NCI-H774 (cell line): ENCODE measurements at places on chromosomes 7 and 10.

- no peak for DNase-seq
Measured at GRCh38 chr7:47357863-47358262, 224.0 kb downstream of the TNS3 start.

DNA sequence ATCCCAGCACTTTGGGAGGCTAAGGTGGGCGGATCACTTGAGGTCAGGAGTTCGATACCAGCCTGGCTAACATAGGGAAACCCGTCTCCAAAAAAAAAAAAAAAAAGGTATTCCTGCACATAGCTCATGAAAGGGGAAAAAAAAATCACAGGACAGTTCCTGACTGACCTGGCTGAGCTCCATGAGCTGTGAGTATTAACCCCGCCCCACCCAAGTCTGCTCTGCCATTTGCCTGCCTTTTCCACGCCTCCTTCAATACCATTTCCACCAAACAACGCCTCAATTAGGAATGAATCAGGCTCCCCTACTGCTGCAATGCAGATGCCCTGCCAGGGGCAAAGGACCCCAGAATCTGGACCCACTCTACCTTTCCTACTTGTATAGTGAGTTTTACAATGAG is 55.0 kb downstream of the PDIA4 start:
- no peak for DNase-seq

- DNase-seq: peak; percentile 50
Measured at GRCh38 chr7:45574669-45575500, 717 bp downstream of the ADCY1 start.

GRCh38 chr7:101736084-101736483 is 81.3 kb upstream of the CUX1 start:
- DNase-seq: no peak

- DNase-seq: no peak
Measured at GRCh38 chr7:45084336-45084735, 4.4 kb downstream of the NACAD start.

- DNase-seq: no peak
Measured at GRCh38 chr7:137670222-137671064, 176.3 kb downstream of the DGKI start.

DNA sequence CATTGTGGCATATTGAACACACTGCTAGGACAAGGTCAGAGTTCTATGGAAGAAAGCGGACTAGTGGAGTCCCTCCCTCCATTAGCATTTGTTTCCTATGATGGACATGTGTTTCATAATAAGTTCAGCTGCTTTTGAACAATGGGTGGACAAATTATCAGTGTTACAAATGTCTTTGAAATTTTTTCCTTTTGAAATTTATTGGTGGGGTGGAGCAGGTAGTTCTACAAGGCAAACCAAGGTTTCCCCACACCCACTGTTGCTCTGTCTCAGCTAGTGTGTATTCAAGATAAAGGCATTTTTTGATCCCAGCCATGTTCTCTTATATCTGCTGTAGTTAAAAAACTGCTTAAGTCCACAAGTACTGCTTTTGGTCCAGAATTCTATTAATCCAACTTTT is 79.9 kb downstream of the MALSU1 start:
- no peak for DNase-seq

DNA sequence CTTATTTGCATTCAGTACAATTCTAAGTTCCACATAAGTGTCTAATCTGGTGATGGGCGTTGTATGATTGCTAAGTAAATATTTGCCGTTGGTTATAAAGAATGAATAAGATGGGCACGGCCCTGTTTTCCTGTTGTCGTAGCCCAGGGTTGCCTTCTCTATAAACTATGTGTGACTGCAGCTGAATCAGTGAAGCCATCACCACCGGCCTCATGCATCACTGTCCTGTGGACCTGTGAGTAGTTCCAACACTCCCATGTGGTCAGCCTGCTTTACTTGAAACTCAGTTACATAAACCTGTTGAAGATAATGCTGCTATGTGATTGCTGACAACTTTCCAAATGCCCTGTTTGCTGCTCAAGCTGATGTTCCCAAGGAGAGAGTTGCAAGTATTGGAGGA is 21.6 kb upstream of the KLF6 start:
- peak; percentile 17 for DNase-seq

- DNase-seq: no peak
Measured at GRCh38 chr10:1151076-1152033, 95.2 kb downstream of the WDR37 start.

DNA sequence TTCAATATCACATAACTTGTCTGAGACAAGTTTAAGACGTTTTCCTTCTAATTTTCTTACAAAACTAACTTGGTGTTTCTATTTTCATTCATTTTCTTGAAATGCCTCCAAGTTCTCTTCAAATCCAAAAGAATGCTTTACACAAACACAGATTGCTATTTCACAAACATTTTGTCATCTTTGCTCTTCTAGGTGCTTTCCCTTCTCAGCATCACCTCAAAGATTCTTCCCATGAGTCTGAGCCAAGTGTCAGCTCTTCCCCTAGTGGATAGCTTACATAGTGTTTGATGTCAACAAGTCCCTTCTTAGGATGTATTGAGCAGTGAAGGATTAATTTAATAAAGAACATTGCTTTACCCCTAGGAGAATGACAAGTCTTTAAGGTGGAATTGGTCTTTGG is 38.1 kb upstream of the SEMA3A start:
- DNase-seq: no peak

DNA sequence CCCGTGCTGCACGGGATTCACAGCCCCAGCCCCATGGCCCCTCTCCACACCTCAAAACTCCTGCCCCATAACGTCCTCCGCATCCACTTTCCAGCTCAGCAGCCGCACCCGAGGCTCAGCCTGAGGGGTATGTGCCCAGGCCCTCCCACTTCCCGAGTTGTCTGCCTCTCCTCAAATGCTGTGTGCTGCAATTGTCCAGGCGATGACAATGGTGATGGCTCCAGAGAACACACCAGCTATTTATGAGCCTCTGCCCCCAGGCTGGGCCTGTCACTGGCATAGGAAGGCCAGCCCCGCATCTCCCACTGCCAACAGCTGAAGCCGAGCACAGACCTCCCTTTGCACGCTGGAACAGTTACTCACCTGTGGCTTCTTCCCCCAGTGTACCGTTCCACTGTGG is 2.4 kb upstream of the LDB3 start:
- DNase-seq: no peak

DNA sequence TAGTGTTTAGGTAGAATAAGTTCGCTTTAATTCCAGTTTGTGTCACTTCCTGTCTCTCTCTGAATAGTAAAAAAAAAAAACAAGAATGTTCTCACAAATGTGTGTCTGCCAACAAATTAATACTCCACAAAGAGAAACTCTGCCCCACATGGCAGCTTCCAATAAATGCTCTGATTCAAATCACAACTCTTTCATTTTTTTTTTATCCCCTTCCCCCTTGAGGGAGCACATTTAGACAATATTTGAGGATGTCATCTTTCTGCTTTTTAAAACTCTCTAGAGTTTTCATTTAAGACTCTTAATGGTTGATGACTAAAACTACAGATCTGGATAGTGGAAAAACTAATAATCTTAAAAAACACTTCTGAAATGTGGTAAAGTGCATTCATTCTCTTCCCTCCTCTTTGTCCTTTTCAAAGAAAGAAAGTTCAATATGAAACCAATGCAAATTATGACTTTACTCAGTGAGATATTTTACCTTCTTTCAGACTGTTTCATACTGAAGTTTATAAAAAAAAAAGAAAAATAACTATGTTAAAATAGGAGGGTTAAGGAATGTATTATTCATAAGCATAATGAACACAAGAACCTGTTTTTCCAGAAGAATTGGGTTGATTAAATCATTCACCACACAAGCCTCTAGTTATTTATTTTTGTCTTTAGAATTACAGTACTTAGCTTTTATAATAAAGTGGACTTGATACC is 42.3 kb downstream of the ARID5B start:
- no peak for DNase-seq

- DNase-seq: no peak
Measured at GRCh38 chr7:149456506-149457421, 4.1 kb downstream of the ZNF777 start.

DNA sequence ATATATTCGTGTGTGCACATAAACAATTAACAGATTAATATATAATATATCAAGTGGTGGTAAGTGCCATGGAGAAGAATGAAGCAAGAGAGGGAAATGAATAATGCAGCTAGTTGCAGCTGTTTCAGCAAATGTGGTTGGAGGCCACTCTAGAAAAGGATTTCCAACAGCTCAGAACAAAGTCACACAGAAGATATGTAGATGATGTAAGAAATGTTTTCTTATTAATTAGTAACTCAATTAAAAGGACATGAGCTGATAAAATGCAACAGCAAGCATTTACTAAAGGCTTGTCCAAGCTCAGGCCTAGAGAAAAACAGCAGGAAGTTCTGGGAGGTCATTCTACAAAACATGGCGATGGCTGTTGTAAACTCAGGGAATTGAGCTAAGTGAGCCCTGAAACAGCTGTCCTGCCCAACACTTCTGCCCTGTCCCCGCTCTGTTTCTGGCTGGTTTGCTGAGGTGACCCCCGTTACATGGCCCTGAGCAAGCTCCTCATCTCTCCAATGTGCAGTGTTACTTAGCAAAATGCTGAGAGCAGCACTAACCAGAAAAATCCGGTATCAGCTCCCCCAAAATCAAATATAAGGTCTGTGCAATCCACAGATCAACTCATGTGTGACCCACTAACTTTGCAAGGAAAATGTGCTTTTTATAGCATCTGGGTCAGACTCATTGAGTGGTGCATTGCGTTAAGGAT is 23.4 kb upstream of the C10orf67 start:
- DNase-seq: no peak

- DNase-seq: no peak
Measured at GRCh38 chr10:129643266-129643665, 176.2 kb downstream of the MGMT start.

DNA sequence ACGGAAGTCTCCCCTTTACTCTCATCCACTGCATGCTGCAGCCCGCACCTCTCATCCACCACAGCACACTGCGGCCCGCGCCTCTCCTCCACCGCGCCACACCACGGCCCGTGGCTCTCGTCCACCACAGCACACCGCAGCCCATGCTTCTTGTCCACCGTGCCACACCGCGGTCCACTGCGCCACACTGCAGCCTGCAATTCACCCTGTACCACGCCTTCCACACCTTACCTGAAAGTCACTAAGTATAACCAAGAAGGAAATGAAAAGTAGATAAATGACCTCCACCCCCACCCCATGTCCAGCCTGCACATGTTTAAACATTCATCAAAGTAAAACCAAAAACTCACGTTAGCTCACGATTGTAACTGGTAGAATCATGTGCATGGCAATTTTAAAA is 176.1 kb downstream of the DIP2C start:
- no peak for DNase-seq

DNA sequence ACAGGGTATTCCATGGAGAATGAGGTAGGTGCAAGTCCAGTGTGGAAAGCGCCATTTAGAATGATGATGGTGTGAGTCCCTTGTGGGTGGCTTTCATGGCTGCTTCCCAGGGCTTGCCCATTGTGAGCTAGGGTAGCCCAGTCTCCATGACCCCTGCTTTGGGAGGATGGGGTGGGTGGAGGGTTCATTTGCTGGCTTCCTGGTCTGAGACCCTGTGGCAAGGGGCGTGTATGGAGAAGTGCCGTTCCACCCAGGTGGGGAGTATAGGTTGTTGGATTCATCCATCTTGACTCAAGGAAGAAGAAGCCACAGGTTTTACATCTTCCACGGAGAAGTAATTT is 27.7 kb downstream of the CCM2 start:
- DNase-seq: no peak

GRCh38 chr10:30583778-30584415 is 45.7 kb downstream of the LYZL2 start:
- peak; percentile 9 for DNase-seq

DNA sequence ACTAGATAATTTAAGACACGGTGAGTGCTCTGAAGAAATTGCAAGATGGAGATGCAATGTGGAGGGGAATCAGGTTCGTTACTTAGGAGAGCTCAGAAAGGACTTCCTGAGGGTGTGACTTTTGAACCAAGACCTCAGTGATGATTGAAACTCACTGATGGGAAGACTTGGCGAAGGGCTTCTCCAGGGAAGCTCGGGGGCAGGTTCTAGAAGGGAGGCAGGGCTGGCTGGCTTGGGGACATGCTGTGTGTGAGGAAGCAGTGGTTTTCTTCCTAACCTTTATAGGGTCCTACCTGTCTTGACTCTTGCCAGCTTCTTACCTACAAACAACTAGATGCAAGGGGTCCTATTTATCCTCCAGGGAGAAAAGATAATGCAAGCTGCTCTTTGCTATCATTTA is 637.9 kb downstream of the ACTR3B start:
- no peak for DNase-seq

DNA sequence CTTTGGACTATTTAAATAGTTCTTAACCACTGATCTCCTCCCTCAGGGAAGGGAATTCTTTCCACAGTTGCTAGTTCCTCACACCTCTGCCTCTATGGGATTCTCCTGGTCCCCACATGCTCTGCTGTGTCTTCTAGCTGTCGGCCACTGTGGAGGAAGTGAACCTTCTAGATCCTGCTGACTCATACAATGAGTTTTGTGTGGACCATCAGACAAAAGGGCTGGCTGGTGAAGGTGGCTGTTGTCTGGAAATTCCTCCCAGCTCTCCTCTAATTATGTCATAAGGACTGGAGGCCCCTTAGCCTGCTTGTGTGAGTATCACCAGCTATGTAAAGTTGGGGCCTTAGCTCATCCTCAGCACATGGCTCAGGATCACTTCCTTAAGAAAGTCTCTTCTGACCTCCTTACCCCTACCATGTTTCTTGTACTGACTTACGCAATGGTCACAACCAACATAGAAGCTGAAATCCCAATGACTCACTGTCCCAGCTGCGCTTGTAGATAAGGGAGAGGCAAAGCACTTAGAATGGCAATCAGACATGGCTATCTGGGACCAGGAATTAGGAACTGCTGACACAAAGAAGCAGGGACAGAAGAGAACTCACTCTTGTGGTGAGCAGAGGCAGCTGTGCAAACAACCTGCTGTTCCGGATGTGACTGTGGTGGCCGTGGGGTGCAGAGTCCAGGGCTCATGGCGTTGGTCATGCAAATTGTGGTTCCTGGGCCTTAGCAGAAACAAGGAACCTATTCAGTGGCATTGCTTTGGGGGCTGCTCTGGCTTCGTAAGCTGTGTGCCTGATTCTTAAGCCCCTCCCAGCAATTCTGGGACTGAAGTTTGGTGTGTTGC is 2.5 kb upstream of the MACC1 start:
- peak; percentile 88 for DNase-seq

- DNase-seq: no peak
Measured at GRCh38 chr10:52599551-52600200, 172.9 kb downstream of the MBL2 start.

GRCh38 chr10:86139066-86139657 is 227.4 kb downstream of the GRID1 start:
- DNase-seq: no peak

DNA sequence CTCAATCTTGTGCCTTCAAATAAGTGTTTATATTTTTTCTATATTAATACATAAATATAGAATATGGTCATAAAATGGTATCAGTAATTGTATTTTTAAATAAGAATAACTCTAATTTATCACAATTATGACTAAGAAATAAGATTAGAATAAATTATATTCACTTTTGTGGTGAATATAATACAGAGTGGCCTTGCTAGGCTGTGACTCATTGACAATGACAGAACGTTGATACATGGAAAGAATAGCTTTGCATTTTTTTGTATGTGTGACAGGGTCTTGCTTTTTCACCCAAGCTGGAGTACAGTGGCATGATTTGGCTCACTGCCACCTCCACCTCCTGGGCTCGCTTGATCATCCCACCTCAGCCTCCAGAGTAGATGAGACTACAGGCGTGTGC is 47.8 kb upstream of the PCLO start:
- DNase-seq: no peak

GRCh38 chr7:156524818-156525597 is 115.6 kb upstream of the RNF32 start:
- no peak for DNase-seq

- DNase-seq: no peak
Measured at GRCh38 chr10:109115179-109115578, 808.1 kb downstream of the XPNPEP1 start.

- DNase-seq: no peak
Measured at GRCh38 chr10:556971-557637, 132.4 kb downstream of the DIP2C start.
